Activated CD4-positive, alpha-beta memory T cell treated with anti-CD3 and anti-CD28 coated beads for 36 hours (primary cell): ENCODE measurements at places on chromosomes 2 and 18. TPM values are rescaled to one million over a fixed set of nuclear protein-coding genes. Genes with fewer than 3 reads are reported as not detected.

DNA sequence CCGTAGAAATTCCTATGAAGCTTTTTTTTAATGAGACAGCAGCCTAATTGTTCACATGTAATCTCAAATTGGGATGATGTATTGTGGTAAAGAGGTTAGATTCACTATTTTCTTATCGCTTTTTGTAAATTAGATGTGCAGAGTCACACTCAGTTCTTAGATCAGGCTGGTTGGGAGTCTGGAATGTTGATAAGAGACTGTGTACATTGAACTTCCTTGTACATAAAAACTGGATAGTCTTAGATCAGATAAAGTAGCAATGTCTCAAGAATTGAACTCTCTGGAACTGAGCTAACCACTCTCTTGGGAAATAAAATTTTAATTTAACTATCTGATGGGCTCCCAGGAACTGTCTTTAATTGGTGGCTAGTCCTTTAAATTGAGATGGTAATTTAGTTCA lies 108.1 kb upstream of the MSTN start:
- DNase-seq = no peak

GRCh38 chr18:6044773-6045172 lies 149.5 kb upstream of the TMEM200C start:
- no peak for DNase-seq

GRCh38 chr18:13303756-13304364 lies 85.3 kb downstream of the LDLRAD4 start:
- DNase-seq = no peak

DNA sequence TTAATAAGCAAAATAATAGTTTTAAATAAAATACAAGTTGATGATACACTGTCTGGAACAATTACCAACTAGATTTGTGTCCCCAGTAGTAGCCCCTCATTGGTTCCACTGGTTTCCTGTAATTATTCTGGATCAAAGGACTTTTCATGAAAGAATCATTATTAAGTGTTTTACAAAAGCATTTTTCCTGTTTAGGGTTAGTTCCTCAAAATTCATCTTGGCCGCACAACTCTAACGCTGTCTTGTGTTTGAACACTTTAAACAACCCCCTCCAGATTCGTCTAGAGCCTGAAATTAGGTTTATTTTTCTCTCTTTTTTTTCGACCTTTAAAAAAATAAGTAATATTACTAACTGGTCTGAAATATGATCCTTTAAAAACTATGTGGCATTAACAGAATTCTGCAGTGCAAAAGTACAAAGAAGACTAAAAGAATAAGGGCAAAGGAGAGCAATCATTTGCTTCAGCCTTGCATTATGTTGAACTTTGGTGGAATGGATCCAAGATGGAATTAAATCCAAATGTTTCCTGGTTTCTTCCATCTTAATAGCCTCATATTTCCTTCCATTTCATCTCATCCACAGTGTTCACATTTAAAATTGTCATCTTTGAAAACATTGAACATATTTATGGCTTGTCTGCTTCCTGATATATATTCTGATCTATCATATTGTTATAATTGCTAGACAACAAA lies 678.4 kb downstream of the IRS1 start:
- no peak for DNase-seq

DNA sequence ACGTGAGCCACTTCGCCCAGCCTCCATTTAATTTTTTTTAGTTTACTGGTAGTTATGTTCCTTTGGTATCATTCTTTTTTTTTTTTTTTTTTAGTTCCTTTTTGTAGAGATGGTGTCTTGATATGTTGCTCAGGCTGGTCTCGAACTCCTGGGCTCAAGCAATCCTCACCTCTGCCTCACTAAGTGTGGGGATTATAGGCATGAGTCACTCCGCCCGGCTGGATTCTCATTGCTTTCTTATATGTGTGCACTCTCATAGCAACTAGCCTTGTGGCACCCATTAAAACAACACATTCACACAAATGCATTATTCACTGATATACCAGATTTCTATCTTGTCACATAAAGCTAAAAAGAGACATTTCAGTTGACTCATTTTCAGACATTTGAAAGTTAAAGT lies 4.2 kb downstream of the TTC27 start:
- DNase-seq = peak; percentile 54

DNA sequence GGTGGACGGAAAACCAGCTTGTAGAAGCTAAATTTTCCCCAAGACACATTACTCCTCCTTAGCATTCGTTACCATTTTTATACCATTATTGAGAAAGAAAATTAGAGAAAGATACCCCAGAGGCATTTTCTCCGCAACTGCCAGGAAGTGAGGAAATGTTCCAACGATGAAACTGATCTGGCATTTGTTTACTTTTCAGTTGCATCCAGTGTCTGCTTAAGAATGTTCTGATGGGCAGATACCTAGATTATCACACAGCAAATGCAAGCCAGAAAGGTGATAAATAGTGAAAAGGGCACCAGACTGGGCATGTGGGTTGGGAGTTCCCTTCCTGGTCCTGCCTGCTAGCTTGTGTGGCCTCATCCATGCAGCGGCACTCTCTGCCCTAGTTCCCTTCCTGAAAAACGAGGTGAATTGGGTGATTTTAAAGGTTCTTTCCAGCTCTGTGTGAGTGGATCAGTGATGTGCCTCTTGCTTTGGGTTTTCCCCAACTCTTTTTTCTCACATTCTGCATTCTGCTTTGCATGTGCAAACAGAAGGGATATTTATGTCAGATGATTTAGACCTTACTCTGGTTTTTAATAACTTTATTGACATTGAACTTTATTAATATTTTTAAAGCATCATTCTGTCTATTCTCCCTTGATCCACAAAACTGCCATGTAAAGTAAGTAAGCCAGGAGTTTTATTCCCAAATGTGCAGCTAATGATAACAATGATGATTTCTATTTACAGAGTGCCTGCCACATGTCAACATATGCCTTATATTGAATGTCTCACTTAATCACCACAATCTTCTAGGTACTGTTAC lies 139.6 kb downstream of the INSIG2 start:
- no peak for DNase-seq

Gene FBXO36
- total RNA-seq = 1.5 TPM

Gene RAB6C
- not detected for total RNA-seq

Gene CLEC4F
- total RNA-seq = not detected
